T-helper 22 cell (primary cell): ENCODE measurements at places on chromosomes 7 and 10.
A peak's percentile ranks its signal among the peaks of the same experiment; 100 is the strongest.

DNA sequence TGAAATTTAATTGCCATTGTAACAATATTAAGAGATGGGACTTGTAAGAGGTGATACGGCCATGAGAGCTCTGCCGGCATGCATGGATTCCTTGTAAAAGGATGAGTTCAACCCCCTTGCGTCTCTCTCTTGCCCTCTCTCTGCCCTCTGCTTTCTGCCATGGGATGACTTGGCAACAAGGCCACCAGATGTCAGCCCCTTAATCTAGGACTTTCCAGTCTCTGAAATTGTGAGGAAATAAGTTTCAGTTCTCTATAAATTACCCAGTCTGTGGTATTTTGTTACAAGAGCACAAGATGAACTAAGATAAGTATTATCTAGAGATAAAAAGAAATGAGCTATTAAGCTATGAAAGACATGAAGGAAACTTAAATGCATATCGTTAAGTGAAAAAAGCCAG is 145.7 kb upstream of the AHR start:
- DNase-seq = no peak

- peak; percentile 51 for DNase-seq
These were observed 598 bp downstream of the MCMBP start for GRCh38 chr10:119871881-119872609.

DNA sequence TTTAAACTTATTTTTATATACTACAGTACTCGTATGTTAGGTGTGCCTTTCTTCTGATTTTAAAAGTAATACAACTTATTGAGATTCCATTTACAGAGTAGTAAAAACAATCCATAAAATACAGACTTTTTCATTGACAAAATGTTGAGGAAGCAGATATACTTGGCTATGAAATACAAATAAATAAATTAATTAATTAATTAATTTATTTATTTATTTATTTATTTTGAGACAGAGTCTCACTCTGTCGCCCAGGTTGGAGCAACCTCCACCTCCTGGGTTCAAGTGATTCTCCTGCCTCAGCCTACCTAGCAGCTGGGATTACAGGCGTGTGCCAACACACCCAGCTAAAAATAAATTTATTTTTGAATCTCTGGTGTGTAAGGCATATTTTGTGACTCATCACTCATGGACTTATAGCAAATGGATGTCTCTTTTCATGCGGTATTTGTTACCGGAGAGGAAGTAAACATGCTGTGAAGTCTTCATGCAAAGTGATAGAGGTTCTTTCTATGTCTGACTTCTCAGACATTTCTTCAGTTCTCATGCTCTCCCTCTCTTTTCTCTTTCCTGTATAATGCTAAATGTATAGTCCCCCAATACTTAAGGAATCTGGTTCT is 20.2 kb upstream of the SRPK2 start:
- DNase-seq = no peak

- no peak for DNase-seq
These were observed 14.1 kb downstream of the PDZD8 start for GRCh38 chr10:117360994-117361667.

DNA sequence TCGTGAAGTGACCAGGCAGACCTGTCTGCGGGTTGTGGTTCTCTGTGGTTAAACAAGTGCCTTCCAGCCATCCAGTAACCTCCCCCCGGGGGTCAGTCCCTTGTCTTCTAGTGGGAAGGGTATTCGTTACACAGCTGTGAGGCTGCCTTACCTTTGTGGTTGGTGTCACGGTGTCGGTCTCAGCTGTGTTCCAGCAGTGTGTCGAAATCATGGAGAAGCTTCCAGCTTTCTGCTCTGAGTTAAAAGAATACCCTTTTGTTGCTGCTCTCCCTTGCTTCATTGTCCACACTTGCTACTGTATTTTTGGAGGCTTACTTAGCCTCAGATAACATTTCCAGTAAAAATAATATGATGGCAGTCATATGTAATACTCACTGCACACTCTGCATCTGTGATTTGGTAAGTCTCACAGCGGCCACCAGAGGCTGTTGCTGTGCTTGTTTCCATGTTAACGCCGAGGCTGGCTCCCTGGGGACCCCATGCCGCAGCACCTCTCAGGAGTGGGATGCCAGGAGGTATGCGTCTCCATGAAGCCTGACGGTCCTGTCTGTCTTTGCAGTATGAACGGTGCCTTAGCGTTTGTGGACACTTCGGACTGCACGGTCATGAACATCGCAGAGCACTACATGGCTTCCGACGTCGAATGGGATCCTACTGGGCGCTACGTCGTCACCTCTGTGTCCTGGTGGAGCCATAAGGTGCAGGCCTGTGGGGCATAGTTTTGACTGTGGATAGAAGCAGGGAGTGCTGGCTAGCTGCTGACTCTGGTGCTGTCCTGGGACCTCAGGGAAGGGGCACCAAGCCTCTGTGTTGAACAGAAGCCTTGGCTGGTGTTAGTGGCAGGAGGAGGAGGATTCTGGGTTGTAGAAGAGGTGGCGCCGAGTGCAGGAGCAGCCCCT is 20.5 kb downstream of the EIF3B start:
- no peak for DNase-seq

DNA sequence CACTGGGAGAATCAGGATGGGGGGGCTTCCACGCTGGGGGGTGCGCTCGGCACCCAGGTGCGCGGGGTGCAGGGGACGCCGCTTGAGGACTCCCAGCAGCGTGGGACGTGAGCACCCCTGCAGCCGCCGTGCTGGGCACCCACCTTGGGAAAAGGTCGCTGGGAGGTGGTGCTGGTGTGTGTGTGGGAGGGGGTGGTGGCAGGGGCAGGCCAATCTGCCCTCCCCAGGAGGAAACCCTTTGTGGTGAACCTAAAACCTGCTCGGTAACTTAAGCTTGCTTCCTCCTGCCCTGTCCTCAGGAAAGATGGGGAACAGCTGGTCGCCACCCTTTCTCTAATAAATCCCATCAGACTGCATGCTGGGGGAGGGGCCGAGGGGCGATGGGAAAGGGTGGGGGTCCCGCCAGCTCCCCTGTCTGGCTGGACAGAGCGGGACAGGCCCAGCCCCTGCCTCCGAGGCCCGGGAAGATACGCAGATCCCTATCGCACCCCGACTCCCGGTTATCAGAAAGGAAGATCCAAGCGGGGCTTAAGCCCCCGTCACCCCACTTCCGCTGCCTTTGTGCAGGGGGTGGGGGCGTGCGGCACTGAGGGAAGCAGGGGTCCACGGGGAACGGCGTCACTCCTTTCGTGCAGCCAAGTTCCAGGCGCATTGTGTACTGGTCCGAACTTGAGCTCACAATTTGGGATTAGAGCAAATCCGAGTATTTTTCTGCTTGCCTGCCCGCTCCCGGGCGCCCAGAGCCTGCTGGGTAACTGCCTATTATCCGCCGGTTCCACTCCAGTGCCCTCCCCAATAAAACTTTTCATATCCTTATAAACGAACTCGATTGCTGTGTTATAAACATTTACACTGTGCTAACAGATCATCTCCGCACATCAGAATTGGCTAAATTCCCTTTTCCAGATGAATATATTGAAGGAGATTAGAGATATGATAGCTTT is 64.6 kb downstream of the UNCX start:
- no peak for DNase-seq
